SHP77 (cell line): ENCODE measurements at places on chromosomes 5 and 9.

DNA sequence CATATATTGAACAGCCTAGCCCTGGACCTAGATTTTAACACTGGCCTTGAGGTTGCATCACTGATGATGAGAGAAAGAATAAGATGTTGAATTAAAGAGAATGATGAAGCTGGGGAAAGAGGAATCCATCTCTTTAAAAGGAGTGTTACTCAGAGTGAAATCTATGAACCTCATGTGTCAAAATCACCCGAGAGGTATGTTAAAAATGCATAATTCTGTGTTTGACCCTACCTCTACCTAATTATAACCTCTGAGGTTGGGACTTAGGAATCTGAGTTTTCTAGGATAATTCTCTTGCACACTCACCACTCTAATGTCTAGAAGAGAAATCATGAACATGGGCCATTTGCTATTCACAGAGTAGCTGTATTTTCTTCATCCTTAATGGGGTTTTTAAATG is 479.4 kb downstream of the ENC1 start:
- DNase-seq: no peak

DNA sequence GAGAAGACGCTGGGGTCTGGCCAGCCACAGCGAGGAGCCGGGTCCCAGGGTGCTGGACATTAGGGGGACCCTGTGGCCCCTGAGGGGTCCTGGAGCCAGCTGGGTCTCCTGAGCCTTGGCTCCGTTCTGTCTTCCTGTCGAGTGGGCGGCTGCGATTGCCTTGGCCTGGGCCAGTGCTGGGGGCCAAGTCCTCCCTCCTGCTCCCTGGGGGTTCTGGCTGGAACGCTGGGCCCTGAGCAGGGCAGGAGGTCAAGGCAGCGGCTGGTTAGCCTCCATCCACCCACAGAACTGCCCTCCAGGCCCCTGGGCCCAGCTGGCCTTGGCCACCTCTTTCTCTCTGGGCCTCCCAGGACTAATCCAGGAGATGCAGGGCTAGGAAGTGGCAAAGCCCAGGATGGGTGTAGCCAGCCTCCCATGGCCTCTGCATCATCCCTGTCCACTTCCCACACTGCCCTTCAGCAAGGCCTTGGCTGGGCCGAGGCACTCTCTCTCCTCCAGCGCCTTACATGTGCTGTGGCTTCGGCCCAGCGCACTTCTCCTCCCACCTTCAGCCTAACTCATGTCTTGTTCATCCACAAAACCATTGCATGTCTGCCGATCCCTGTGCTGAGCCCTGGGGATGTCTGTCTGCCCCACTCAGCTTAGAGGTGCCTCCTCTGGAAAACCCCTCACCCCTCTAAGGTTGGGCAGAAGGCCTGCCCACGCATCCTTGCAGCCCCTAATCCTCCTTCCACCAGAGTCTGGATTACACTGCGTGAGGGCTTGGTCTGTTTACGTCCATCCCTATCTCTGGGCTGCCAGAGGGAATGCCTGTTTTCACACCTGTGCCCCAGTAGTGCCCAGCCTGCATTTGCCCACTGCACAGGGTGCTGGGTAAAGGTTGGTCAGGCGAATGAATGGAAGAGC is 5.0 kb downstream of the LAMC3 start:
- DNase-seq: no peak

DNA sequence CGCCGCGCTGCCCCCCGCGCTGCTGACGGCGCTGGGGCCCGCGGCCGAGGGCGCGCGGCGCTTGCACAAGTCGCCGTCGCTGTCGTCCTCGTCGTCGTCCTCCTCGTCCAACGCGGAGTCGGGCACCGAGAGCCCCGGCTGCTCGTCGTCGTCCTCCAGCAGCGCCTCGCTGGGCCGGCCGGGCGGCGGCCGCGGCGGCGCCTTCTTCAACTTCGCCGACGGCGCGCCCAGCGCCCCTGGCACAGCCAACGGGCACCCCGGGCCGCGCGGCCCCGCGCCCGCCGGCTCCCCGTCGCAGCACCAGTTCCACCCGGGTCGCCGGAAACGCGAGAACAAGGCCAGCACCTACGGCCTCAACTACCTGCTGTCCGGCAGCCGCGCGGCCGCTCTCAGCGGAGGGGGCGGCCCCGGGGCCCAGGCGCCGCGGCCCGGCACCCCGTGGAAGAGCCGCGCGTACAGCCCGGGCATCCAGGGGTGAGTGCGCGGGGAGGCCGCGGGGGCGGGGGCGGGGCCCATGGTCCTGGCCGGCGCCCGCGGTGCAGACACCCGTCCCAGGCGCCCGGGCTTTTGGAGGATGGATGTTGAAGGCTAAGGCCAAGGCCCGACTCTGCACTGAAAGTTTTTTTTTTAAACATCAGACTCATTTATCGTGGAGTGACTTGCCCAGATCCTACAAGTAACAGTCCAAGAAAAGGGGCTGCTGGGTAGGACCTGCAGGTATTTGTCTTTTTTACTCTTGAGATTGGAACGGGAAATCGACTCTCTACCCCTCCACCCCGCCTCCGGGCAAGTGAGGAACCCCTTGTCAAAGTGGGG is 1.2 kb downstream of the TENT4A start:
- no peak for DNase-seq

- DNase-seq: no peak
Measured at GRCh38 chr5:120516805-120517204, 52.7 kb downstream of the PRR16 start.

GRCh38 chr5:34957321-34957720 is 28.0 kb downstream of the DNAJC21 start:
- DNase-seq: no peak

GRCh38 chr5:62690421-62690820 is 111.8 kb downstream of the LRRC70 start:
- DNase-seq: no peak

- no peak for DNase-seq
Measured at GRCh38 chr5:145776886-145777285, 58.3 kb downstream of the PRELID2 start.

- no peak for DNase-seq
Measured at GRCh38 chr9:125438506-125439433, 177.1 kb downstream of the GAPVD1 start.

DNA sequence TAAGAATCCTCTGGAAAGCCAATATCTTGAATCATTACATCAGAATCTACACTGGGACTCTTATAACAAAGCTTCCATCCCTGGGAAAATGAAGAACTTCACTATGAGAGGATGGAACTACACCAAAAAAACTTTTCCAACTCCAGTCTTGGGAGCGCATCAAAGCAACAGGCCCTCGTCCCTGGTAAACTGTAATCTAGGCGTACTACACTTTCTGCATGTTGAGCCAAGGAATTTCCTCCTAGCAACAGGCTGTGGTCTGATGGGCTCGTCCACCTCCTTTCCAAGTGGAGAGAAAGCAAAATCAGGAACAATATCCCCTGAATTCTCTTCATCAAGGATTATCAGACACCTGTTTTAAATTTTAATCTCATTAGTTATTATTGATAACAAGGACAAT is 94.1 kb downstream of the NFIB start:
- DNase-seq: no peak

DNA sequence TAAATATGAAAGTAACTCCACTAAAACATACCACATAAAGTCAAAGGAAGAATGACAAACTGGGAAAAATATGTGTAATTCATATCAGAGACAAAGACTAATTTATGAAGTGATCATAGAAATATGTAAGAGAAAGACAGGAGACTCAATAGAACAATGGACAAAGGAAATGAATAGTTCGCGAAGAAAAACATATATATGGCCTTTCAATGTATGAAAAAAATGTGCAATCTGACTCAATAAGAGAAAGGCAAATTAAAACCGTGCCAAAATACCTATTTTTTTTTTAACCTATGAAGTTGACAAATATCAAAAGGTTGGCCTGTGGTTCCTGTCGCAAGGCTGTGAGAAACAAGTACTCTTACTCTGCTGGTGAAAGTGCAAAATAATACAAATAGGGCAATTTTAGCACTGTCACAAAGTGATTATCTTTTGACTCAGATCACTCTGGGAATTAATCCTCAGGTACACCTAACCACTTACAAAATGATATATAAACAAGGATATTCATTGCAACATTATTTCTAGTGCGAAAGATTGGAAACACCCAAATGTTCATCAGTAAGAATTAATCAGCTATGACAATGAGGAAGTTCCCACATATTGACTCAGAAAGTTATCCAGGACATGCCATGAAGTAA is 3.7 kb downstream of the C9 start:
- DNase-seq: no peak

DNA sequence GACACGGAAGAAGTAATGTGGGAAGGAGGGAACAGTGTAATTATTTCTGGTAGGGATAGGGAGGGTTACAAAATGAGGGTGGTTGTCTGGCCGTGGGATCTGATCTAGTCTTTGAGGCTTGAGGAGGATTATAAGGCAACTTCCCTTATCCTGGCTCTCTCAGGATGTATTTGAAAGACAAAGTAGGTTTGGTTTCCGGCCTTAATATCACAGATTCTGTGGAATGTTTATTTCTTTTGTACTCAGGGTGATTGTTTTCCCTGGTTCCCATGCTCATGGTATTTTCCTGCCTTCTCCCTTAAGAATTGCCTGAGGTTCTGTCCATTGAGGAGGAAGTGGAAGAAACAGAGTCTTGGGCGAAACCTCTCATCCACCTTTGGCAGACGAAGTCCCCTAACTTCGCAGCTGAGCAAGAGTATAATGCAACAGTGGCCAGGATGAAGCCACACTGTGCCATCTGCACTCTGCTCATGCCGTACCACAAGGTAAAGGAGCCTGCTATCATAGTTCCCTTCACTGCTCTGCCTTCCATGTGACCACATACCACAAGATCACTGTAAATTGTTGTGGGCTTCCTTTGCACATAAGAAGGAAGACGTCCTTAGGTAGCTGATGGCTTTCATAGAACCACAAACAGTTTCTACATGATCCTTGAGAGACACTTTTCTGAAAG is 253.8 kb downstream of the KDM4C start:
- no peak for DNase-seq

- DNase-seq: no peak
Measured at GRCh38 chr9:95762322-95762721, 113.2 kb upstream of the ERCC6L2 start.

GRCh38 chr5:172414531-172415361 is 39.6 kb downstream of the SH3PXD2B start:
- DNase-seq: no peak

- DNase-seq: no peak
Measured at GRCh38 chr5:133261993-133262392, 210.2 kb downstream of the HSPA4 start.

DNA sequence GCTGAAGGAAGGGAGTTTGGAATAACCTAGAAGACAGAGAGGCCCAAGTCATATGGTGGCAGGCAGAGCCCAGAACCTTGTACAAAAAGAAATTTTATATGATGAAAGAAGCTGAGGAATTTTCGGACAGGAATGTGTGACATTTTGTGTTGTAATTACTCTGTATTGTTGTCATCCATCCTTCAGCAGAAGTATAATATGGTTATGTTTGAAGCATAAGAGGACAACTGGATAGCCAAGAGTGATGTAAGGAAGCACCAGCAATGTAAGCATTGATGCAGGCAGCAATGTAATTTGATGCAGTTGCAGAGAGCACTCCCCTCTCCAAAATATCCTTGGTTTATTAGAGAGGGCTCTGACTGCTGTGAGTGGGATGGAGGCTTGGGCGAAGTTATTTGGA is 19.1 kb upstream of the SNX2 start:
- no peak for DNase-seq

DNA sequence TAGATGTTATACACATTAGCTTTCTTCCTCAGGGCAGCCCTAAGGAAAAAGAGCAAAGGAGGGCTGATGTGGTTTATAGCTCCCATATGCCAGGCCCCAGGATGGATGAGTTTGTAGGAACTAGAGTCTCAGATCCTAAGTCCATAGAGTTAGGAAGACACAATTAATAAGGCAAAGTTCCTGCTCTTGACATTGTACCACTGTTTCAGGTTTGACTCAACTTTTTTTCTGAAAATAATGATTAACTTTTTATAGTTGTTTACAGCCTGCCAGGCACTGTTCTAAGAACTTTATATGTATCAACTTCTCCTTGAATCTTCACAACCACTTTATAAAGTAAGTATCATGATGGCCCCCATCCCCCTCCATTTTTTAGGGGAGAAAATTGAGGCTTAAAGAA is 339.5 kb downstream of the PDE4D start:
- no peak for DNase-seq

- DNase-seq: no peak
Measured at GRCh38 chr5:32449262-32449661, 4.7 kb upstream of the ZFR start.

DNA sequence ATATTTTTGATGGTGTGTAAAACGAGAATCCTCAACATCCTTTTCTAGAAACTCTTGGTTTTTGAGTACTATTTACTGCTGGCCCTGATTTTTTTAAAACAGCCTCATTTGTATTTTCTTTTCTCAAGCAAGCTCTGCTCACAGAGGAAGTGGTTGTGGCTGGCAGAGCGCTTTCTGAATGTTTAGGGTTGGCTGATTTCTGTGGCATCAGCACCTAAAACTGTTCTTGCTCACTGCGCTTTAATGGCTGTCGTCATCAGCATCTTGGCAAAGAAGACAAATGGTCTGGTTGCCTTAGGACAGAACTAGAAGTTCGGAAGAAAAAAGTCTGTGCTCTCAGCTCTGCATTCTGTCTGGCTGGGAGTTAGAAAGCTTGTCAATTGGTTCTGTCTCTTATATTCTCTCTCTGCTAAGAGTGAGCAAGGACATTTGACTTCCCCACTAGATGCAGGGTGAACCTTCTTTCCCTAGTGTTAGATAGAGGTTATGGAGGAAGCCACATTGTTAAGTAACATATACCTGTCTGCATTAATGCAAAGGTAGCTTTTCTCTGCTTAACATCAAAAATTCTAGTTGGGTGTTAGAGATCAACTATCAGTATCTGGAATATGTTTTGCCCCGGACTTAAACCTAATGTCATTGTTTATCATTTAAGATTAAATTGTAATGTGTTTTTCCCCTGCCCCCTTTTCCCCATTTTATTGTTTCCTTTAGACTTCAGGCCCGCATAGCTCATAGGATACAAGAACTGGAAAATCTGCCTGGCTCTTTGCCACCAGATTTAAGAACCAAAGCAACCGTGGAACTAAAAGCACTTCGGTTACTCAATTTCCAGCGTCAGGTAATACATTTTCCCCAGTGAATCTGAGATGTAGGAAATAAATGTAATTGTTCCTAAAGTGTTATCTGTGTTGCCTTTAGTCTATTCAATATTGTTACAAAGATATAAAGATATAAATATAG is 39.0 kb downstream of the SMARCA2 start:
- DNase-seq: no peak

DNA sequence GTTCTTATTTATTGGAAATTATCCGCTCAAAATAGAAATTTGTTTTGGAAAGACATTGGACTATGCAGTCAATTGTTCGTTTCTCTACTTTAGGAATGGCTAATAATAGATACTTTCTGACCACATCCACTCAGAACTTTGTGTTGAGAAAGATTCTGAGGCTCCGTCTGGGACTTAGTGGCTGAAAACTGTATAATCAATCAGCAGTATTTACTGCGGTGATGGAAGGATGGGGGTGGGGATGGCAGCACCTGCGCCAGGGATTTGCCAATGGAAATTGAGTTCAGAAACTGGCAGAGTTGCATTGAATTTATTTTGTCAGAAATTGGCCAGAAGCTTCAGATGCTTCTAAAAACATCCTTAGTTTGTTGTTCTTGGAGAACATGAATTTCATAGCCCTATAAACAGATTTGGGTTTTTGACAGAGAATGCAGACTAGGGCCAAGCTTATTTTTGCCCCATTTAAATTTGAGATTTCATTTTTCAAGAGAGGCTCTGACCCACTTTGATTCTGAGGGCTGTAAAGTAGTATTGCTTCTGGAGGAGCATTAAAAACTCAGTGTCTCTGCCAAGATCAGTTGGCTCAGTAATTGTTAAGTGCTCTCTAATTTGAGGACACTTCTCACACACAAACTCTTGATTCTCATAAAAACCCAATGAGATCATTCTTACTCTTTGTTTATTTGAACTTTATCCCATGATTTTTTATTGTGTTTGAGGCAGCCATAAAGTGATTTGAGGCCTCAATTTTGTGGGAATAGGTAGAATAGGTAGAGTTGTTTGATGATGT is 215.1 kb downstream of the CD180 start:
- DNase-seq: no peak
